ENCODE measurements at places on chromosomes 3 and 15.

DNA sequence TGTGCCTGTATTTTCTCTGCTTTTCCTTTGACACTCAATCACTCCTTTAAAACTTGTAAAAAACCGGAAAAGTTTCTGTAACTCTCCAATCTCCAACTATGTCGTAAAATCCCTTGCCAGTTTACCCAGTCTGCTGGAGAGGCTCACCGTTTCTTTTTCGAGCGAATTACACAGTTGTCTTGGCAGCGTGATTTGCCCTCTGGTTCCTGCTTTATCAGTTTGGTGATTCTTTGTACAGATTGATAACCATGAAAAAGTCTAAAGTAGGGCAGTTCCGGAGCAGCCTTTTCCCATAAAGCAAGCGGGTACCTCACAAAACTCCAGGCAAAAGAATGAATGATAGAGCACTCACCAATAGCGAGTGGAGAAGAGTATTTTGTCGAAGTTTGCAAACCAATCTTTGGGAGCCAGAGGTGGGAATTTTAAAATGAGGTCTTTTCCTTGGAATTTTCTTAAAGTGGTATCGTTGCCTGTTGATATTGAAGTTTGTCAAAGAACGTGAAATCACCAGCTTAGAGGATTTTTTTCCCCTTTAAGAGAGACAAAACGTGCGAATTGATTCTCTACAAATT lies at the start of gene TTC23:
Gene TTC23, minus strand, starts transcription at position 312 of the 572 bp plus-strand sequence. CDS start 20,869 bp downstream, outside the sequence.
- DNase-seq = no peak

DNA sequence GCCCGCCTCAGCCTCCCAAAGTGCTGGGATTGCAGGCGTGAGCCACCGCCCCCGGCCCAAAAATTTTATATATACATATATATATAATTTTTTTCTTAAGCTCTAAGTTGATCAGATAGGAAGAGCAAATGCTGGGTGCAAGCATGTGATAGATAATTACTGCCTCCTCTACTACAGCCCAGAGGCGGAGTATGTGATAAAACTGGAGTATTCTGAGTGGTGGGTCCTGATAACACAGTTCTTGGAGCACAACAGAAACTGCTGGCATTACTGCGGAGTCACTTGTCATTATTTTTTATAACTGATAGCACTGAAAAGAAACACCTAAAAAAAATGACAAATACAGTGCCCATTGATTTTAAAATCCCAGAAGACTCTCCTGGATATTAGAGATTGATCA lies 41.1 kb upstream of the STT3B start:
- DNase-seq = no peak

DNA sequence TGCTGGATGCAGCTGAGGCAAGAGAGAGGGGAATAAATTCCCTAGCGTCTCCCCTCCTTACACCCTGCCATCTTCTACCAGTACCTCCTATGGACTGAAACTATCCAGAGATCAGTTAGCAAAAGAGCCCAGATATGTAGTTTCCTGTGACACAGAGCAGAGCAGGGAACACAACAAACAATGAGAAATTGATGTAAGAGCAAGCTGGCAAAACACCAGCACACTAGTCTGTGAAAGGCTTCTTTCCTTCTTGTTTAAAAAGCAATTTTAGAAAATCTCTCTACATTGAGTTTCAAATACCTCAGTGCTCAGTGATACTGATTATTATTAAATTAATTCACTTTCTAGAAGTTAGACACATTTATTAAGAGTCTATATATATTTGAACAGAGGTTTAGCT lies 215.6 kb upstream of the AZI2 start:
- no peak for DNase-seq

- no peak for DNase-seq
Observed at GRCh38 chr3:112793326-112794081, 53.2 kb downstream of the CD200R1L start.

DNA sequence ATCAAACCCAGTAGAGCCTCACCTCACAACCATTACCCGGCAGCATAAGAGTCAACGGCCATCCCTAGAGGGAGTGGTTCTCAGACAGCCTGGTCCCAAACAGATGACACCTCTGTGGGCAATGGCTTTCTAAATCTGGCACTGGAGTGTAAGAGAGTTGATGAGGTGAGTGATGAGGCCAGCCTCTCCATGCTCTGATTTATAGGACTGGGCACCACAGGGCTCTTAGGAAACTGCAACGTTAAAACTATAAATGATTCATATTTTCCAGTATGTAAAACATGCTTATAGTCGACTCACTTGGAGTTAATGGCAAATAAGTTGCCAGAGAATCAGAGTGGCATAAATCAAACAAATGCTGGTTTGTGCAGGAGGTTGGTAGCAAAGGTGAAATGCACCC lies 187.7 kb downstream of the GREM1 start:
- DNase-seq = no peak

GRCh38 chr3:62662677-62663076 lies 212.5 kb downstream of the CADPS start:
- DNase-seq = no peak

- no peak for DNase-seq
Observed at GRCh38 chr3:133965013-133965570, 64.6 kb downstream of the SLCO2A1 start.

GRCh38 chr3:196493292-196493691 lies 10.3 kb downstream of the RNF168 start:
- no peak for DNase-seq

GRCh38 chr3:184230081-184230602 lies 757 bp downstream of the VWA5B2 start:
- no peak for DNase-seq

GRCh38 chr3:139617672-139618268 lies 60.0 kb downstream of the NMNAT3 start:
- DNase-seq = no peak

GRCh38 chr3:4722103-4722502 lies 229.0 kb downstream of the ITPR1 start:
- no peak for DNase-seq

- DNase-seq = no peak
Observed at GRCh38 chr15:25545017-25545416, 106.2 kb upstream of the UBE3A start.

DNA sequence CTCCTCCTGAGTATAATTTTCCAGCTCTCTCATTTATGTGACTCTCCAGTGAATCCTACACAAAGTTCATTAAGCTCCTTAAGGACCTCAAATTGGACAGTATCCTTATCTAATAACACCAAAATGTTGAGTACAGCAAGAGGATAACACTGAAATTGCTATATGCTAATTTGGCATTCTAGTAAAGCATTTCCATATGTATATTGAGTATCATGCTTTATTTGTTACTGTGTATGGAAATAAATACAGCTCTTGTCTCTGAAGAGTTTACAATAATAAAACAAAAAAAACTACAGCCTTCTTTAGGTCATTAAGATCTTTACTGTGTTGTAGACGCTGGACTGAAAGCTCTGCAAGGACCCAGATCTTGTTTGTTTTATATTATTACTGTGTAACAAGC lies 1341.3 kb downstream of the ROBO1 start:
- no peak for DNase-seq

GRCh38 chr15:59237119-59237855 lies 30.6 kb downstream of the LDHAL6B start:
- no peak for DNase-seq

GRCh38 chr3:130374033-130374432 lies 28.6 kb downstream of the COL6A5 start:
- no peak for DNase-seq

DNA sequence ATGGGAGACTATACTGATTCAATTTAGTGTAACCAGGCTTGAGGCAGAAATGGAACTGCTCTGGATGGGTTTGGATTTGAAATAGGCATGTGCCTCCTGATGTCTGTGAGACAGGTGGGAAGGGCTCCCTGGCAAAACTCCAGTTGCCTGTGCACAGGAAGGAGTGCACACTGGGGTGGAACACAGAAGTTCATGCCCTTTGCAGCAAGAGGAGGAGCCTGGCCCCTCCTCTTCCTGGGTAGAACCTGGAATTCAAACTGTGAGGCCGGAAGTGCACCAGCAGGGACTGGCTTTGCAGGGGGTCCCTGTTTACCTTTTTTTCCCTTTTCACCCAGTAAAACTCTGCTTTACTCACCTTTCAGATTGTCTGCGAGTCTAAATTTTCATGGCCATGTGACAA lies 99.9 kb downstream of the GMPS start:
- DNase-seq = no peak

DNA sequence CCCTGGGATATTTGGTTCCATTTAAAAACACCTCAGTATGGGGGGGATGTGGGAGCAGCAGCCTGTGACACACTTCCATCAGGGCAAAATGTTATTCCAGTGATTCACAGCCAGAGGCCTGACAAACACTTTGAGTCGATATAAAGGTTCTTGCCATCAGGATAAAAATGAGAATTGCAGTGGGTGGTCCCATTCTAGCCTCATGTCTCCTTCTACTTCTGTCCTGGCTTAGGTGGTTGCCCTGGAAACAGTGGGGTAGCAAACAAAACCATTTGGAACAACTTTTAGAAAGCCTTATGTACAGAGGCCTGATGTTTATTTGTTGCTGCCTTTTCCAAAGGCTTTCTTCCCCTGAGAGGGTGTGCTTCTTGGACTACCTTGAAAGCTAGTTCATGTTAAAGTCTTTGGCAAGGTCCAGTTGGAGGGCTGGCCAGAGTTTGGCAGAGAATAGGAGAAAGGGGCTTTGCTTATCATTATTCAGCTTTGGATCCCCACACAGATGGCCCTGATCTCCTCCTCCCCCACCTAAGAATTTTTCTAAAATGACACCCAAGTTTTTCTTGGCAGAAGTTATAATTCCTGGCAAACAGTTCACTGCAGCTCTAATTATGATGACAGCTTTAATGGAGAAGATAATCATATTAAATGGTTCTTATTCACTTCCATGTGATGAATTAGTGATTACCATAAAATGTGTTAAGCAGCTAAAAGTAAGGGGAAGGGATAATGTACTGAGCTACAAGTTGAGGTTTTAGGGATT lies 84.2 kb upstream of the ZNF280D start:
- no peak for DNase-seq

DNA sequence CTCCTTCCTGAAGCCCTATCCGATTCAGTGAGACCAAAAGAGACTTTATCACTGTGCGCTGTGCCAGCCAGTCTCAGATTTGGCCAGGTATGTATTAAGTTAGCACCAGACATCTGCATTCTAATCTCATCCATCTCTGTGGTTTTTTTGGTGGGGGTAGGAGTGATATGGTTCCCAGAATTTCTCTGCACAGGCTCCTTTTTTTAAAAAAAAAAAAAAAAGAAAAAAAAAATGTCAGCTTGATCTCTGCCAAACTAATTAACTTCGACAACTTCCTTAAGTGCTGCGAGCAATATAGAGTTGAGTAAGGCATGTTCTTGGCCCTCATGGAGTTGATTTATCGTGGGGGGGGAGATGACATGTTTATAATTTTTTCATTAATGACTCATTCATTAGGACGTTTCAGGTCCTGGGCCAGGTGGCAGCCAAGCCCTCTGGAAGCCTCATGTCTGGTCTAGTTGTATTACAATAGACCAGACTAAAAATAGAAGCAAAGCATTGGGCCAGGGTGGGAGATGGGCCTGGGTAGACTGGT lies 12.9 kb downstream of the SLCO3A1 start:
- DNase-seq = no peak

- no peak for DNase-seq
Observed at GRCh38 chr3:112557976-112558375, 3.8 kb downstream of the ATG3 start.

- DNase-seq = no peak
Observed at GRCh38 chr3:161295325-161295724, 74.2 kb downstream of the NMD3 start.

GRCh38 chr3:63364910-63365309 lies 86.8 kb downstream of the SYNPR start:
- DNase-seq = no peak

DNA sequence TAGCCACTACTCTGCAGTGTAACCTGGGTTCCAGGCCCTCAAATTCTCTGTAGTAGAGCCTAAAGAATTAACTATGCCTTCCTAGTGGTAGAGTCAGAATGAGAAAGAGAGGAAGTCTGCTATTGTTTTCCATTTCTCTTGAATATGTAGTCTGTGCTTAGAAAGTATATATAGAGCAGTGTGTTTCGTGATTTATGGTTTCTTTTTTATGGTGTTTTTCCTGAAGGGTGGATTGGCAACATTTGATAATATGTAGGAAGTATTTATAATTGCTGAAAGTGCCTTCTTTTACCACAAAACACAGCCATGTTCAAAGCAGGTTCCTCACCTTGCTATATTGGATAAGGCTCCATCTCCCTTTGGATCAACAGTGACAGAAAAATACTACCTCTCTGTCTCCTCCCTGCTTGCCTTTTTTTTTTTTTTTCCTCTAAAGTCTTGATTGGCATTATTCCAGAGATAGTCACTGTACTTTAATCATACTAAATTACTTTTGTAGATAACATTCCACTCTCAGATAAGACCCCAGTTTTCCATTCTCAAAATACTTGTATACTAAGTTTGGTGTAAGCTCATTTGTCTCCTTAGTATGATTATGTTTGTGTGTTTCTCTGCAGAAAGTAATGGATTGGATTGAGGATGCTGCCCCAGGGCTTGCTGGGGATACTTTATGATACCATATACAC lies 47.8 kb downstream of the IQGAP1 start:
- DNase-seq = no peak

GRCh38 chr15:70264014-70264582 lies 166.4 kb upstream of the TLE3 start:
- DNase-seq = no peak

- DNase-seq = no peak
Observed at GRCh38 chr3:39541917-39542329, 74.4 kb downstream of the MOBP start.

- no peak for DNase-seq
Observed at GRCh38 chr15:48657950-48658591, 12.6 kb upstream of the FBN1 start.

- DNase-seq = no peak
Observed at GRCh38 chr3:10373686-10374261, 52.9 kb upstream of the SEC13 start.

GRCh38 chr3:101567528-101568317 lies 6.1 kb downstream of the TRMT10C start:
- DNase-seq = no peak

GRCh38 chr15:24956111-24956838 lies 1.5 kb downstream of the SNRPN start:
- peak; percentile 36 for DNase-seq

- DNase-seq = no peak
Observed at GRCh38 chr3:5220193-5220592, 32.7 kb downstream of the EDEM1 start.

DNA sequence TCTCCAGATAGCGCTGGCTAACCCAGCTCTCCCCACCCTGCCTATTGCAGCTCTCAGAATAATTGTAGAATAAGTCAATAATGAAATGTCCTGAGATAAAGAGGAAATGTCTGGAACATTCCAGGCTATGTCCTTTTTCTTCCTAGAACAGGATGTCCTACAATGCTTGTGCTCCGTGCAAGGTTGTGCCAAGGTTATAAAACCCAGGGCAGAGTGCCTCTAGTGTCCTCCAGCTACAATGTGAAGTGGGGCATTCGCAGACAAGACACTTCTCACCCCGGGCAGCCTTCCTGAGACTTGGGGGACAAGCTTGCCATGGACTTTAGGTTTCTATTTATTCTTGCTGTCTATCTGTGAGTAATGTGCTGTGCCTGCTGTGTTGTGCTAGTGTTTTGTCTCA lies 900.6 kb downstream of the TUSC7 start:
- DNase-seq = no peak

DNA sequence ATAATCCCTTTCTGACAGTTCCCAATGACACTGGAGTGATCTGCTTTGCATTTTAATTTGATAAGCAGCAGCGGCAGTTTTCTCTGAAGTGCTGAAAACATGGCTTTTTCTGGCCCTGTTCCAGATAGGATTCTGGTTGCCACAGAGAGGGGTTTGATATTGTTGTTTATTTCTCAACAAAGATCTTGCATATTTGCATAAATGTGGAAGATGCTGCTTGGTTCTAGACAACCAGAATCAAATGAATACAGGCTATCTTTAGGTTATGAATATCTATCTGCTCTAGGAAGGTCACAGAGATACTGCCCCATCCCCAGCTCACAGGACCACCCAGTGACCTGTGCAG lies 137.1 kb downstream of the ZNF609 start:
- no peak for DNase-seq
